ENCODE measurements at places on chromosomes 2 and 18.

DNA sequence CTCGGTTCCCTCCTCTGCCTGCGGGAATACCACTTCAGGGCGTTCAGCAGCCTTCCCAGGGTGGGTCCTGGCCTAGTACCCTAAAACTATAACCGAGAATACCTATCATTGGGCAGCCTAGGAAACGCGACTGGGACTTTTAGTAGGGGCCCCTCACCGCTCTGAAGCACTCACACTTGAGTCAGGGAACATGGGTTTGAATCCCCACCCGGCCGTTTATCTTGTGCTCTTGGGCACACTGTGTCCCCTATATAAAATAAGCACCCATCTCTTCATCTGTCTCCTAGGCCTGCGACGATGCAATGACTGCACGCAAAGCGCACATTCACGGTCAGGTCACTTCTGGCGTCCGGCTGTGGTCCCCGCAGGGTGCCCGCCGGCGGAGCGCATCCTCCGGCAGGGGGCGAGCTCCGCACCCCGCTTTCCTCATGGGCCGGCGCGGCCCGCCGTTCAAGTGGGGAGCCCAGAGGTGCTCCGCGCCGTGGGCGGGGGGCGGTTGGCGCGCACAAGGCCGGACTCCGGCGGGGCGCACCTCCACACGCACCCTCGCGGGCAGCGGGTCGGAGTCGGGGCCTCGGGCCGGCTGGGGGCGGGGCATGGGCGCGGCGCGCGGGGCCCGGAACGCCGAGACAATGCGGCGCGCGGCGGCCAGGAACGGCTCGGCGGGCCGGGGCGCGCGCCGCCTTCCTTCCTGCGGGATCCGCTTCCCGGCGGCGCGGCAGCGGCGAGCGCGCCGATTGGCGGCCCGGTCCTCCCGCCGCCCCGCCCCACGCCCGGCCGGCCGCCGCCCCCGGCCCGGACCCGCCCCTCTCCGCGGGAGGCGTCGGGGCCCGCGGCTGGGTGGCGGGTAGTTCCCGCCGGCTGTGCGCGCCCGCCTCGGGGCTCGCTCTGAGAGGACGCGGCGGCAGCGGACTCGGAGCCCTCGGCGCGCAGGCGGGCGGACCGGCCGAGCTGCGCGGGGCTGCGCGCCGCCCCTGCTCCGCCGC is at the start of gene ASAP2:
TSS of gene ASAP2 (plus strand) at position 850 of the 986 bp plus-strand sequence. CDS start 293 bp downstream, outside the sequence.
- peak; percentile 39 for DNase-seq

DNA sequence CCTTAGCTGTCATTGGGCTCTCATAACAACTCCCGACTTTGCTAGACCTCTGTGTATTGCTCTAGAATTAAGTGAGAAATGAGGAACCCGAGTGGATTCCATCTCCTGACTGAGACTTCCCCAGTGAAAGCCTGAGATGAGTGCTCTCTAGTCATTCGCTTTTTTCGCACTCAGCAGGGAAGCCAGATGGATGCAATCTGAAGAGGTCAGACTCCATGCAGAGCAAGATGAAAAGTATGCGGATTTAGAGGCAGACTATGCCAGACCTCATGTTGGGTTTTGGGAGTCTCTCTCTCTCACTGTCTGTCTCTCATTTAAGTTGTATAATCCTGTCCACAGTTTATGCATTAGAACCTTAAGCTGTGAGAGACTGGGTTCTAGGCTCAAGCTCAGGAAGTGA is 88.6 kb downstream of the SLC5A7 start:
- DNase-seq = no peak

GRCh38 chr2:162002623-162003235 is 71.3 kb downstream of the DPP4 start:
- DNase-seq = no peak

GRCh38 chr2:96565111-96565510 is 28.6 kb downstream of the ARID5A start:
- DNase-seq = no peak

DNA sequence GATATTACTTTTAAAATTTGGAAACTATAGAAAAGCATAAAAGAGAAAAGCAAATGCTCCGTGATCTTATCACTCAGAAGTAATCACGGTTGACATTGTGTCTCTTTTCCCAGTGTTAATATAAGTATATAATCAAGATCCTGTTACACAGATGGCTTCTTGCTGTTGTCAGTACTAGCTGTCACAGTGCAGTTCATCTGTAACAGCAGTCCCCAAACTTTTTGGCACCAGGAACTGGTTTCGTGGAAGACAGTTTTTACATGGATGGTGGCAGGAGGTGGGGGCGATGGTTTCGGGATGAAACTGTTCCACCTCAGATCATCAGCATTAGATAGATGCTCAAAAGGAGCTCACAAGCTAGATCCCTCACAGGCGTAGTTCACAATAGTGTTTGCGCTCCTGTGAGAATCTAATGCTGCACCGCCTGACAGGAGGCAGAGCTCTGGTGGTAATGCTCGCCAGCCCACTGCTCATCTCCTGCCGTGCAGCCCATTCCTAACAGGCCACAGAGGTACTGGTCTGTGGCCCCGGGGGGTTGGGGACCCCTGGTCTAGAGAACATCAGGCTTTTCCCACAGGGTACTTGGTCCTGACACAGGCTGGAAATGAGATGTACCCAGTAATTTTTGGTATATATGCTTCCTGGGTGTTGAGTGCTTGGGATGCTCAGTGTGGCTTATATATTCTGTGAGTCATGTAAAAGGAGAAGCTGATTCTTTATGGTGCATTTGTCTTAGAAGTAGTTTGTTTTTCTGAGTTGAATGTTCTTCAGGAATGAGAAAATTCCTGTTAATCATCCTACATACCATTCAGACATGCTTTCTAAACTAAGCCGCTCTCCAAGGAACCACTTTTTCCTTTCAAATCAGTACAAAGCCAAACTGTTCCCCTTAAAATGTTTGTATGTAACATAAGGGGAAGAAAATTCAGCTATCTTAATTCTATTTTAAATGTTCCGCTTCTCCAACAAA is 121.8 kb downstream of the NCK2 start:
- DNase-seq = no peak

GRCh38 chr18:66966171-66966570 is 362.3 kb upstream of the CDH19 start:
- no peak for DNase-seq

- peak; percentile 71 for DNase-seq
These were observed 66.1 kb downstream of the LRRFIP1 start for GRCh38 chr2:237693291-237693994.

Data from dermis microvascular lymphatic vessel endothelial cell (primary cell).